ENCODE measurements at places on chromosomes 6 and 20. TPM values are rescaled to one million over a fixed set of nuclear protein-coding genes. Genes with fewer than 3 reads are reported as not detected.
A peak's percentile ranks its signal among the peaks of the same experiment; 100 is the strongest.

GRCh38 chr6:38789256-38789655 is 74.1 kb downstream of the DNAH8 start:
- no peaks in the 10 kb centered on the region for H3K27me3 ChIP-seq
- no peak overlapping the region for H3K4me3 ChIP-seq
- H3K36me3 ChIP-seq = no peaks in the 10 kb centered on the region
- no peaks in the 10 kb centered on the region for H3K4me1 ChIP-seq
- DNase-seq = no peak

Gene PKIB
- total RNA-seq = 0.47 TPM

- no peaks in the 10 kb centered on the region for H3K4me1 ChIP-seq
- H3K4me3 ChIP-seq = no peak overlapping the region
- no peaks in the 10 kb centered on the region for H3K36me3 ChIP-seq
- H3K27me3 ChIP-seq = no peaks in the 10 kb centered on the region
- no peak for DNase-seq
Observed at GRCh38 chr6:115602466-115602865, 458.2 kb downstream of the FRK start.

DNA sequence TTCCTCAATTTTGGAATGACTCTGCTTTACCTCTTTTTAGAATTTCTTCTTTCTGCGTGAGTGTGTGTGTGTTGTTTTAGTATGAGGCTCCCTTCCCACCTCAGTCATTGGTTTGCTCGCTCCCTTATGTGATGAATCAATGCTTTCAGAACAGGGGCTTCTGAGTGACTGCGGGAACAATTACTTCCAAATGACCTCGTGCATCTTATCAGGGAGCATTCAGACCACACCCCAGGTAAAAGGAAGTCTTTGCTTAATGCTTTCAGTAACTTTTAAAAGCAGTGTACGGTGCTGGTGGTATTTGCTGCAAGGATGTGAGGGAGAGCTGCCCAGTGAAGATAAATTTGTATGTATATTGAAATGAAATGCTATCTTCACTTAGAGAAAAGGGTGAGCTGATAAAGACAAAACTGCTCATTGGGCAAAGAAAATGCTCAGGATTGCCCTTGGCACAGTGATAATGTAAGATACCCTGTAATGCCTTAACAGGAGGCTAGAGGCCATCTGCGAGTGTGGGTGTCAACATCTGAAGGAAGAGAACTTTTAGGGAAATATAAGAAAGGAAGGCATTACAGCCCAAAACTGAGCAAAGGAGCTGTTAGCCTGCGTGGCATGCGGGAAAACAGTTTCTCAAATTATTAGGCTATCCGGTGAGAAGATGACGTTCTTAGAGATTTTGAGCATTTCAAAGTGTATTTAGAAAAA is at the start of gene MLIP:
MLIP (plus strand) TSS at position 103 of the 705 bp plus-strand sequence; CDS start at position 140, 37 bp downstream.
- H3K4me1 ChIP-seq = no peaks in the 10 kb centered on the region
- H3K36me3 ChIP-seq = no peaks in the 10 kb centered on the region
- no peak within 1 kb of the TSS for H3K4me3 ChIP-seq

Gene IL20RA
- not detected for total RNA-seq

DNA sequence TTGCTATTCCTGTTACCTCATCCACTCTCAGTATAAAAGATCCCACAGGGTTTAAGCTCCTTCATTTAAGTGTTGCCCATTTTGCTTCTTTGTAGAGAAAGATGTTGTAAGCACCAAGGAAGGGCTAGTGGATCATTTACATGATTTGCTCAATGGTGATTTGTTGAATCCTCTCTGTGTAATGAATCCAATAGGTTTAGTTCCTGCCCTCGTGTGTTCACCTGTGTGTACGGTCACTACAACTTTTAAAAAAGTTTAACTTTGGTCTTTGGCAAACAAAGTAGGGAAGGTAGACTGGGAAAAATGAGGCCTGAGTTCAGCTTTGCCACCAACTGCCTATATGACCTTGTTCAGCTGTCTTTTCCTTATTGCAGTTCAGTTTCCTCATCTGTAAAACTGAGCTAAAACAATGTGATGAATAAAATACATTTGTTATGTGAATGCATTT is 51.5 kb downstream of the DHX35 start:
- H3K36me3 ChIP-seq = peaks cover 53% of the 10 kb centered on the region
- no peak overlapping the region for H3K27ac ChIP-seq
- no peak for DNase-seq
- no peak overlapping the region for H3K4me3 ChIP-seq

Gene XKR7
- total RNA-seq = not detected

Gene XRN2
- 48.9 TPM for total RNA-seq

Gene ARMH2
- not detected for total RNA-seq

- no peak for DNase-seq
- no peaks in the 10 kb centered on the region for H3K36me3 ChIP-seq
- no peak overlapping the region for H3K4me3 ChIP-seq
- H3K27me3 ChIP-seq = no peaks in the 10 kb centered on the region
- H3K4me1 ChIP-seq = no peaks in the 10 kb centered on the region
Observed at GRCh38 chr6:113486199-113486598, 370.9 kb upstream of the MARCKS start.

Gene ULBP2
- total RNA-seq = 1.9 TPM

Gene FOXQ1
- total RNA-seq = not detected

Gene C20orf96
- total RNA-seq = 3.3 TPM

Gene RFX6
- total RNA-seq = not detected

DNA sequence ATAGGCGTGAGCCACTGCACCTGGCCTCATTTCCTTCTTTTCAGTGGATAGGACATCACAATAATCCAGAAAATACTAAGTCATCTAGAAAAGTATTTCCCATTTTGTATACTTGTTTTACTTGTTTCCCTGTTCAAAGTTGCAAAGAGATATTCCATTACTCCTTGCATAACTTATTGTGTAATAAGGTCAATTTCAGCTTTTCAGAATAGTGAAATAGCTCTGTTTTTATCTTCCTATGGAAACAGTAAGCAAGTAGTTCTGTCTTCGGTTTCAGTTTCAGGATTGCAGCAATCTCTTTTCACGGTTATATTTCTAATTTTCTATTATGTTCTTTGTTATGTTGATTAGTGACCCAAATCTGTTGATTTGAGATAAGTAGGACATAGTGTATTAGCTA is 6.0 kb downstream of the STX11 start:
- no peak overlapping the region for H3K27ac ChIP-seq
- no peak overlapping the region for H3K4me3 ChIP-seq
- no peaks in the 10 kb centered on the region for H3K27me3 ChIP-seq
- H3K4me1 ChIP-seq = peaks cover 15% of the 10 kb centered on the region
- H3K36me3 ChIP-seq = no peaks in the 10 kb centered on the region

DNA sequence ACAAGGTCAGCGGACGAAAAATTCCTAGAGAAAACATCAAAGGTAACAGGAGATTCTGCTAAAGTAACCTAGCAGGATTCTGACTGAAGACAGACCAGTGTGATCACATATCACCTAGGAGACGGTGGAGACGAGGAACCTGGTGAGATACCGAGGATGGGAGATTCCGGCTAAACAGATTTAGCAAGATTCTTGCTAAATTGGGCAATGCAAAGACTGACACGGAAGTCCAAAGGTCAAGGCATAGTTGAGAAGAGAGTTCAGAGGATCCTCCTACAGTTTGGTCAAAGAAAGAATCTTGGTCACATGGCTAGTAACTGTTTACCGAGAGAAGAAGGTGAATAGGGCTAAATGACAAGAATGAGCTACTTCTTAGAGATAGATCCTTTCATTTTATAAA is 61.1 kb downstream of the TMEM170B start:
- no peaks in the 10 kb centered on the region for H3K36me3 ChIP-seq
- H3K27ac ChIP-seq = no peak overlapping the region
- DNase-seq = peak; percentile 40

- no peaks in the 10 kb centered on the region for H3K36me3 ChIP-seq
- no peaks in the 10 kb centered on the region for H3K27me3 ChIP-seq
- no peak overlapping the region for H3K27ac ChIP-seq
Observed at GRCh38 chr20:23298155-23298554, 52.4 kb upstream of the NXT1 start.

DNA sequence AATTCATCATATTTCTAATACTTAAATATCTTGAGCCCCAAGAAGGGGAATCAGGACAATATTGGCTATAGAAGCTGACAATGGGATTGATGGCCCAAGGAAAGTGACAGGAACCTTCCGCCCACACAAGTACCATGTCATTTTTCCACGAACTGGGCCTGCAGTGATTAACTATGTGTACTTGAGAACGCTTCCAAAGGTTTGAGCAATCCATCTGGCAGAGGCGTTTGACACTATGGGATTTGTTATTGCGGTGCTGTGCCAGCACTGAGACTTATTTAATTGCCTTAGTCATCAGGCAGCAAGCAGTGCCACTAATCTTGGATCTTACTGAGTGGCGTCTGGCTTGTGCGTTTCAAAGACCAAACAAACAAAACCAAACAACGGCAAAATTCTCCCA is 135.6 kb upstream of the UST start:
- no peaks in the 10 kb centered on the region for H3K4me1 ChIP-seq
- H3K27me3 ChIP-seq = no peaks in the 10 kb centered on the region
- no peak for DNase-seq
- no peak overlapping the region for H3K27ac ChIP-seq
- H3K4me3 ChIP-seq = no peak overlapping the region

Gene PNPLA1
- total RNA-seq = not detected

- H3K27me3 ChIP-seq = no peaks in the 10 kb centered on the region
- no peak overlapping the region for H3K4me3 ChIP-seq
- no peaks in the 10 kb centered on the region for H3K4me1 ChIP-seq
- H3K36me3 ChIP-seq = no peaks in the 10 kb centered on the region
Observed at GRCh38 chr6:100987556-100987955, 106.4 kb upstream of the ASCC3 start.

DNA sequence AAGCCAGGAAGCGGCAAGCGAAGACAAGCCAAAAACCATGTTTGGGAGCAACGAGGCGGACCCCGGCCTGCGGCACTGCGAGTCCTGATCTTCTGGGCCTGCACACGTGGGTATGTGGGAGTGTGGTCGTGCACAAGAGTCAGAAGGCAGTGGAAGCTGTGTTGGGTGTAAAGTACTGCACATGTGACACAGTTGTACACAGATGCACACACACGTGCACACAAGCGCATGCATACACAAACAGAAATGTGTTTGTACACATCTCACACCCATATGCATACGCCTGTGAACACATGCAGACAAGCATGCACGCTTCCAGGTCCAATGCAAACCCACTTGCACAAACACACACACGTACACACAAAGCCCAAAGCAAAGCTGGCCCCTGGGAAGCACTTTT is 52.6 kb upstream of the SLCO4A1 start:
- no peak for DNase-seq
- H3K27ac ChIP-seq = no peak overlapping the region
- no peak overlapping the region for H3K4me3 ChIP-seq
- no peaks in the 10 kb centered on the region for H3K4me1 ChIP-seq

- H3K27ac ChIP-seq = no peak within 1 kb of the TSS
- H3K4me3 ChIP-seq = no peak within 1 kb of the TSS
- no peak for DNase-seq
- no peaks in the 10 kb centered on the region for H3K27me3 ChIP-seq
- H3K4me1 ChIP-seq = no peaks in the 10 kb centered on the region
Observed at GRCh38 chr6:25754535-25754934, at the start of gene SLC17A4. Gene SLC17A4 (plus strand): TSS chr6:25754742. CDS start chr6:25761963, 7,221 bp downstream.

DNA sequence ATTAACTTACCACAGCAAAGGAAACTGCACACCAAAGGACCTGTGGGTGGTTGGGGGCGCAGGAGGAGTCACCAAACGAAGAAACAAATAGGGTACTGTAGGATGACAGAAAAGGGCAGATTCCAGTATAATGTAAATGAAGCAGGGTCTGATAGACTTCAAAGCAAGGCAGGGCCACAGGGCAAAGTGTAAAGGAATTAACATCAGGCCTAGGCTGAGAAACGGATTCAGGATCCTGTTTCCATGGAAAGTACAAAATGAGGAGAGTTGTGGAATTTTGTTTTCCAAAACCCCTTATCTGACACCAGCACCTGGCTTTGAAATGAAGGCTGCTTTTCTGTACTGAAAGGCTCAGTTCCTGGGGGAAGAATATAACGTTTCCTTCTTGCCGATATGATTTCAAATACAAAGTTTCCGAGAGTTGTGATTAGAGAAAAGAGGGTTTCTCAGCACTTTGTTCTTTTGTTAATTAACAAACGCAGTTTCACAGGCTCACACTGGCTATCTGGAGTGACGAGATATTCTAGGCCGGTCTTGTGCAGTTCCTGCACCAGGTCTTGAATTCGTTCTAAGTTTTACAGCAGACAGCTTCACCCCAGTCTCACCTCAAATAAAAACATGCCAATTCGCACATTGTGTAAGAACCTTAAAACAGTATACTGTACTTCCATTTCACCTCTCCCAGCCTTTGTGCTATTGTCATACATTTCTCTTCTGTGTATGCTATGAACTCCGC is 5.8 kb downstream of the DEFB123 start:
- no peak overlapping the region for H3K27ac ChIP-seq
- H3K36me3 ChIP-seq = no peaks in the 10 kb centered on the region
- no peak overlapping the region for H3K4me3 ChIP-seq
- no peaks in the 10 kb centered on the region for H3K4me1 ChIP-seq

DNA sequence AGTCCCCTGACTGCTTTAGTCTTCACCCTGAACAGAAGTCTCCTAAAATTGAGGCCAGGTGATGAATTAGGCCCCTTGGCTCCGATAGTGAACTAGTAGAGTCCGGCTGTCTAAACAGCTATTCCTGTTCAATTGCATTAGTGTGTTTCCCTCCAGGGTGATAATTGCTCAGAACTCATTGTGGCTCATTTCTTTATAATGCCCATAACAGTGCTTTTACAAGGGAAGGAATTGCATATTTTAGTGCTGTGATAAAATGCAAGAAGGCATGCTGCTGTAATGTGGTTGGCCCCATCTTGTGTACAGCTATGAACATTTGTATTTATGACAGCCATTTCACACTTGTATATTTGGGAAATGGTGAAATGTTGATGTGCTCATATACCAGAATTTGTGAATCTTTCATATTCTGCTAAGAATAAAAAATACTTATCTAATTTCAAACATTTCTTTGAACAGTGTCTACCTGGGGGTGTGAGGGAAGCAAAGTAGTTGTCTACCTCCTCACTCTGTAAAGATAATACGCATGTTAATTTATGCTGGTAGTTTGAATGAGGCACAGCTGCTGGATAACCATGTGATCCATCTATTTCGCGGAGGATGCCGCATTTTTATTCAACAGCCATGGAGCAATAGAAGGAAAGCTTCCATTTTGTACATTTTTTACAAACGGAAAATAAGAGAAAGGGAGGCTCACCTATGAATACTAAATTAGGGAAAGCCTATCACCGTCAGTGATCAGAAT is 451.4 kb downstream of the NKAIN2 start:
- no peak overlapping the region for H3K4me3 ChIP-seq
- H3K36me3 ChIP-seq = no peaks in the 10 kb centered on the region
- H3K27me3 ChIP-seq = no peaks in the 10 kb centered on the region
- H3K27ac ChIP-seq = no peak overlapping the region
- no peak for DNase-seq

- peaks cover 15% of the 10 kb centered on the region for H3K4me1 ChIP-seq
- peak overlapping the region; percentile 97 for H3K27ac ChIP-seq
- peaks cover 5% of the 10 kb centered on the region for H3K36me3 ChIP-seq
- no peak overlapping the region for H3K4me3 ChIP-seq
- no peak for DNase-seq
Observed at GRCh38 chr6:142929751-142930358, 15.1 kb downstream of the HIVEP2 start.

Gene GPLD1
- total RNA-seq = 0.66 TPM

Gene MUC22
- not detected for total RNA-seq

Gene NKAIN4
- not detected for total RNA-seq

Measured in CD4-positive, alpha-beta T cell (primary cell).